ENCODE measurements at places on chromosomes 12 and 14.

DNA sequence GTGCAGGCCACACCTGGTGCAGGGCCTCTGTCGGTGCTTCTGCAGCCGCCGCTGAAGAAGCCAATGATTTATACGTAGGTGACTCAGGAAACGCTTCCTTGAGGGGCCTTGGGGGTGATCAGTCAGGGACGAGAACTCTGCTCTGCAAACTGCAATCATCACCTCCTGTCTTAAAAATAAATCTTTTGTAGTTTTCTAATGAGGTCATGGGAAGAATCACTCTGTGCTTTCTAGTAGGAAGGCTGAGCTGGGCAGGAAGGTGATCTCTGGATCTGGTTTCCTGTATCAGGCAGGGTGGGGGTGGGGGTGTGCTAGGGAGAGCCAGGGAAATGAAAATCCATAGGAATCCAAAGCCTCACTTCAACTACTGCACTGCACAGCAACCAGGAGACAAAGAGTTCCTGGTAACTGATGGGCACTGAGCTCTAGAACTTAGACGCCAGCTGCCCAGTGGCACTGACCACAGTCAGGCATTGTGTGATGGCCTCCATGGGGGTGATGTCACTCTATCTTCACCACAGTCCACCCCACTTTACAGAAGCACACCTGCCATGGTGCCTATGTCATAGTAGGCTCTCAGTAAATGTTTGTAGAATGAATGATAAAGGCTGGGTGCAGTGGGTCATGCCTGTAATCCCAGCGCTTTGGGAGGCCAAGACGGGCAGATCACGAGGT, 292.4 kb upstream of the PWP1 start:
- DNase-seq, result peak; percentile 60

- DNase-seq, result no peak
These were observed 1.0 kb upstream of the BTG1 start for GRCh38 chr12:92146497-92147224.

- DNase-seq, result no peak
These were observed 14.6 kb upstream of the NUDT14 start for GRCh38 chr14:105195522-105196264.

DNA sequence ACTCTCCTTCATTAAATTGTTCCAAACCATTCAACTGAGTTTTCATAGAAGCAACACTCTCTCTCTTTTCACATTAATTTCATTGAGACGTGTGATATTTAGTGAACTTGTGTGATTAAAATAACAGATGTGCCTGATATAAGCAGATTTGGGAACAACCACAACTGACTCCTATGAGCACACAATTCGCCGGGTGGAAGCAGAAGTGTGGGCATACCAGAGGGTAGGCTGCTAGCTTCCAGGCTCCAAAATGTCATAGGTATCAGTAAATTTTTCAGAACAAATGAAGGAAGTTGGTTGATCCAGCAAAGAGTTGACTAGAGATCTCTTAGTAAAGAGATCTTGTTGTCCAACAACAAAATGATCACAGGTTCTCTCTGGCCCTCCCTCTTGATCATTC, 429.7 kb downstream of the DPF3 start:
- no peak for DNase-seq

DNA sequence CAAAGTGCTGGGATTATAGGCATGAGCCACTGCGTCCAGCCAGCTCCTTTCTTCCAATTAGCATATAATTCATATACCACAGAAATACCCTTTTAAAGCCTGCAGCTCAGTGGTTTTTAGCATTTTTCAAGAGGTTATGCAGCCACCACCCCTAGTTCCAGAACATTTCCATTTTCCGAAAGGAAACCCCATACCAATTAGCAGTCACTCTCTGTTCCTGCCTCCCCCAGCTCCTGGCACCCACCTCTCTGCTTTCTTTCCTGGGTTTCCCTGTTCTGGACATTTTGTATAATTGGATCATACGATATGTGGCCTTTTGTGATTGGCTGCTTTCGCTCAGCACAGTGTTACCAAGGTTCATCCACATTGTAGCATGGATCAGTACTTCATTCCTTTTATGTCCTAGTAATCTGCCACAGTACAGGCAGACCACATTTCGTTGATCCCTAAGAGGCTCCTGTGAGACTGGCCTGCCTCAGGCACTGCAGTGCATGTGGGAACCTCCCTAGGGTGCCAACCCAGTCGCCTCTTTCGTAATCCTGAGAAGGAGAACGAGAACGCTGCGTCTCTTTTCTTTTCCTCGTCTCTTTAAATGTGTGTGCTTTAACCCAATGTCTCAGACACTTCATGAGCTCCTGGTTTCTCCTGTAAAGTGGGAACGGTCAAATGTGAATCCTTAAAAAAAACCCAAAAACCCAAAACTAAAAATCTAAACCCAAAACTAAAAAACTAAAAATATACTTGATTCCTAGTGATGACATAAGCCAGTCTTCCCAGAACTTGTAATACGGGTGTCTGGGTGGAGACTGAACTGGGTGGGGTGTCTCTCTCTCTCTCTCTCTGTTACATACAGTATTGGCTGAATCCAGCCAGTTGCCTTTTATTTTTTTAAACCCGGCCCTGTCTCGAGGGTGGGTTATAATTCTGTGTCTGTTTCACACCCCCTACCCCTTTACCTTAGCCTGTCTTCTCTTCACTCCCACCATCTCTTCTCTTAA, 14.7 kb downstream of the AACS start:
- no peak for DNase-seq

- DNase-seq, result no peak
These were observed 147.4 kb downstream of the ANO2 start for GRCh38 chr12:5797661-5798060.

- no peak for DNase-seq
These were observed 16.9 kb upstream of the STON2 start for GRCh38 chr14:81416981-81417380.

DNA sequence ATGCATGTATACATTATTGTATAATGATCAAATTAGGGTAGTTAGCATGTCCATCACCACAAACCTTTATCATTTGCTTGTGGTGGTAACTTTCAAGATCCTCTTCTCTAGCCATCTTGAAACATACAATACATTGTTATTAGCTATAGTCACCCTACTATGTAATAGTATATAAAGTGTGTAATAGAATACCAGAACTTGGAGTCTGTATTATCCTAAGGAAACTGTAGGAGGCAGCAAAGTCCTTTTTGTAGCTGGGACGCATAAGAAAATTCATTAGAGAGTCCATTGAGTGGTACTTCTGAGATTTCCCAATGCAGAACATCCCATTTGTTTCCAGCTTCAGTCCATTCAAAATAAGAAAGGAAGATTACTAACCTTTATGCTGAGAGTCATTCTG, 325.9 kb upstream of the LRFN5 start:
- no peak for DNase-seq

DNA sequence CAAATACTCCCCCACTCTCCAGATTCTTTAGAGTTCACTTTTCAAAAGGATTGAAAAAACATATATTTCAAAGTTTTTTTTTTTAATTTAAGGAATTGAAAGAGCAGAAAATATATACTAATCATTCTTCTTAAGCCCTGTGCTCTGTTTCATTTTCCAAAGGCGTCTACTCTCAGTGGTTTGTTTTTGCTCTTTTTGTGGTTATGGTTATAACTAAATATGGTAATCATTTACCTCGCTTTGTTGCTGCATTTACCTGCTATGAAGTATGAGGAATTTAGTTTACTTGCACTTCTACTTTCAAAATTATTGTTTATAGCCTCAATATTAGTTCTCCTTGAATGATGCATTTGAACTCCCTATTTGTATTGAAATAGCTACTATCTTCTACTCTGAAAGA, 55.9 kb upstream of the LRRK2 start:
- no peak for DNase-seq

DNA sequence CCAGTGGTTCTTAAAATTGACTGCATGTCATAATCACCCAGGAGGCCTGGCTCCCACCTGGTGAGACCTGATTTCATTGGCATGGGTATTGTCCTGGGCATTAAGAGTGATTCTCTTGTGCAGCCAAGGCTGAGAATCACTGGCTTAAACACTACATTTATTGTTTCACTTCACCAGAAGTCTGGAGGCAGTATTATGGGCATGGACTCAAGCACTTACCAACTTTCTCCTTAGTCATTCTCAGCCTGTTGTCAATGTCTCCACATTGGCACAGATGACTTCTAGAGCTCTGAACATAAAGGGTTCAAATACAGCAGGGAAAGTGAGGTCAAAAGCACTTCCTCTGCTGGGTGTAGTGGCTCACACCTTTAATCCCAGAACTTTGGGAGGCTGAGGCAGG, 25.6 kb upstream of the GCH1 start:
- DNase-seq, result no peak

DNA sequence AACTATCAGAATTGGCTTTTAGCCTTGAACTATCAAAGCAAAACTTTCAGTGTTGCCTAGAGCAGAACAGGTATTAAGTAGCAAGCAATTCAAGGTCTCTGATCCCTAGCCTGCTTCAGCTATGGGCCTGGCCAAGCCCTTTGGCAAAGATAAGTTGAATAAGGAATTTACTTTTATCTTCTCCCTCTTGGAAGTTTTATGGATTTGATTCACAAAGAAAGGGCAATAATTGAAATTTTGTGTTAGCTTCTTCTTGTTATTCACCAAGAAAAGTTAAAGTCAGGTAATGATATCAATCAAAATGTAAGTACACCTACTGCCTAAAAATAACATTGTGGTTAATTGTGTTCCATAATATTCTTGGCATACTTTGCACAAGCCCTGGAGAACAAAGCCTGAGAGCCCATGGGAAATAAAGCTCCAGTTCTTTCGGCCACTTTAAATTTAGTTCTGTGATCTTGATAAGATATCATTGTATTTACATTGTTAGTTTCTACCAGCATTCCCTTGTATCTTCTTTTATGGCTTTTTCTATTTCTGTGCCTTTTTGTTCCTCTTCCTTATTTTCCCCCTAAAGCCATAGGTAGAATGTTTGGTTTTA, 158.0 kb downstream of the RAD51B start:
- no peak for DNase-seq

DNA sequence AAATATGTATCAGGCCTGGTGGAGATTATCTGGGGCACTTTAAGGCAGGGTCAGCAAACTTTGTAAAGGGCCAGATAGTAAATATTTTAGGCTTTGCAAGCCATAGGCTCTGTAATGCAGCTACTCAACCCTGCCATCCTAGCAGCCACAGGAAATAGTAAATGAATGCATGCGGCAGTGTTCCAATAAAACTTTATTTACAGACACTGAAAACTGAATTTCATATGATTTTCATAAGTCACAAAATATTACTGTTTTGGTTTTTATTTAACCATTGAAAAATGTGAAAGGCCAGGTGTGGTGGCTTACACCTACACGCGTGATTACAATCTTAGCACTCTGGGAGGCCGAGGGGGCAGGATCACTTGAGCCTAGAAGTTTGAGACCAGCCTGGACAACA, 3.2 kb upstream of the CAMKK2 start:
- DNase-seq, result no peak

GRCh38 chr12:19739195-19739776, 300.0 kb downstream of the AEBP2 start:
- DNase-seq, result no peak

GRCh38 chr14:101400830-101401229, 160.5 kb upstream of the DIO3 start:
- no peak for DNase-seq

- no peak for DNase-seq
These were observed 12.2 kb downstream of the TMEM121 start for GRCh38 chr14:105538481-105539049.

- DNase-seq, result no peak
These were observed 339.5 kb downstream of the PDZRN4 start for GRCh38 chr12:41527534-41528116.

GRCh38 chr14:85867450-85867849, 337.5 kb downstream of the FLRT2 start:
- DNase-seq, result no peak

DNA sequence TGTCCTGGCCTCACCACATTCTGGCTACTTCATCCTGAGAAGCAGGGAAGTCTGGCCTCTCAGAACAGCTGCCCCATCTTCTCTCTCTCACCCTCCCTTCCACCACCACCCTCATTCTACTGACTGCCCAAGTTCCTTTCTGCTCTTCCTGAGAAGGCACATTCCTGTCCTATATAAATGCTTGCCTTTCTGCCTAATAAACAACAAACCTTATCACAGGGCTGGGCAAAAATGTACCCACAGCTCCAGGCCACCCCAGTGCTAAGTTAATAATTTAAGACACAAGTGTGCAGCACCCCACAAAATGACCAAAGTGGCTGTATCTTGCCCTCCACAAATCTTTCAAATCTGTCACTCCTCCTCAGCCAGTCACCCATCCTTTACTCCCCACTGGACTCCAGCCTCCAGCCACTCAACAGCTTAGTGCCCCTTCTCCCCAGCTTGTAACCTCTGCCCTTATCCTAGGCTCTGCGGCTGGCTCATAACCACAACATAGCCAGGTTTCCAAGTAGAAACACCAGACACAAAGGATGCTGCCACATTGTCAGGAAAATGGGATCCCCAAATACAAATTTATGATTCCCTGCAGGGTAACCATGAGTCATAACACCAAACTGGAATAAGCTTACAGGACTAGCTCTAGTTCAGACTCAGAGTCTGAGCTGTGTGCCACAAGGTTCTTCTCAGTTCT, 15.0 kb downstream of the OXA1L start:
- DNase-seq, result no peak

DNA sequence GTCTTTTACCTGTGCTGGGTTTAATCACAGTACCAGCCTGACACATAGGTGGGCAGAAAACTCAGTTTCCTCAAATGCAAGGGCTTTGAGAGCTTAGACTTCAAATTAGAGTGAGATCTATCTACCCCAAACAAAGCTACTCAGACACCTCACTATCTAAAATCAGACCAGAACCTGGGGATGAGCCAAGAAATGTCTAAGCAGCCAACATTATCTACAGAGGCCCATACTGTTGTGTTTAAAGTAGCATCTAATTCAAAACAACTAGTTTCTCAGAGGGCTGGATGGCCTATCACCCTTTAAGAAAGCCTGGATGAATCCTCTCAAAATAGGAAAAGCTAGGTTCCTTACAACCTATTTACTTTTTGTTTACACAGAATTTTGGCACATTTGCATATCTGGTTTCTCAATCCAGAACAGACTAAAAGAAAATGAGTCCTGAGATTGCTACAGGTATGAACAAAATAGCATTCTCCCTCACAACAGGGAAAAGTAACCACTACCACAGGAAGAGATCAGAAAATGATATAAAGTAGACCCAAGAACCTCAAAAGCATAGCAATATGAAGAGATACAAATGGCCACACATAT, 142.4 kb downstream of the ZFP36L1 start:
- no peak for DNase-seq

GRCh38 chr12:122349078-122349477, 73.4 kb downstream of the CLIP1 start:
- DNase-seq, result no peak

- DNase-seq, result no peak
These were observed 15.8 kb downstream of the SEL1L start for GRCh38 chr14:81517798-81518398.

GRCh38 chr12:92927436-92928281, 1.4 kb downstream of the EEA1 start:
- DNase-seq, result no peak
